ENCODE measurements at places on chromosomes 7 and 10.

- DNase-seq, result no peak
Observed at GRCh38 chr10:90818736-90819135, 39.1 kb downstream of the HTR7 start.

- DNase-seq, result no peak
Observed at GRCh38 chr7:2420216-2420933, 17.0 kb downstream of the CHST12 start.

DNA sequence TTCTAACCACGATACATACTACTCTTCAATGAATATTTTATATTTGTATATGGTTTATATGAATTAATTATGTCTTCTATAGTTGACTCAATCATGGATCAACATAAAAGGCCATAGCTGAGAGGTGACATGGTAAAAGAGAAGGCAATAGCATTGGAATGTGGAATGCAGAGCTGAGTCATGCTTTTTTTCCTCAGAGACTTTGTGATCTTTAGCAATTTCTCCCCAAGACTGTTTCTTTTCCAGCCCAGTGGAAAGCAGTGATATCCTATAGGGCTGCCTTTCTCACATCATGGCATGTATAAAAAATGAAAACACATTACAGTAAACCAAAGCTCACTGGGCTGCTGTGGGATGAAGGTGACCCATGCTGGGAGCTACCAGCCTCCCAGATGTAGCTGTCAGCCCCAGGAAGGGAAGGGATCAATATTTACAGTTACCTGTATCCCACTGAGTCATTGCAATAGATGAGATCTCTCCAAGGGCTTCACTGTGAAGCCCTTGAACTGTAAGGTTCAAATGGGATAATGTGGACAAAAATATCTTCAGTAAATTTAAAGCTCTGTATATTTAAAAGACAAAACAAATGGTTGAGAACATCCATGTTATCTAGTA is 30.2 kb downstream of the SLC39A12 start:
- no peak for DNase-seq

GRCh38 chr7:112453505-112454171 is 3.4 kb downstream of the IFRD1 start:
- no peak for DNase-seq

GRCh38 chr10:90589825-90590224 is 268.0 kb downstream of the HTR7 start:
- DNase-seq, result no peak
